ENCODE measurements at places on chromosomes 5 and 9.

GRCh38 chr5:125006011-125006685 lies 259.7 kb upstream of the ZNF608 start:
- DNase-seq: no peak

DNA sequence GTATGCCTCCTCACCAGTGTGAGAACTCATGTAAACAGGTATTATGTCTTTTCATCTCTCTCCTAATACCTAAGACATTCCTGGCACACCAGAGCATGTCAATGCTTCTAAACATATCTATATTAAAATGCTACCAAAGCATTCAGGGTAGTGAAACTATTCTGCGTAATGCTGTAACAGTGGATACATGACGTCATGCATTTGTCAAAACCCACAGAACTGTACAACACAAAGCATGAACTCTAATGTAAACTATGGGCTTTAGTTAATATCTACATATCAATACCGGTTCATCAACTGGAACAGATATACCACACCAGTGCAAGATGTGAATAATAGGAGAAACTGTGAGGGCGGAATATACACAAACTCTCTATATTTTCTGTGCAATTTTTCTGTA lies 72.2 kb upstream of the GABRP start:
- DNase-seq: no peak

- no peak for DNase-seq
Observed at GRCh38 chr5:136622747-136623146, 257.4 kb upstream of the TRPC7 start.

GRCh38 chr5:1508659-1509290 lies 15.0 kb downstream of the LPCAT1 start:
- DNase-seq: no peak

DNA sequence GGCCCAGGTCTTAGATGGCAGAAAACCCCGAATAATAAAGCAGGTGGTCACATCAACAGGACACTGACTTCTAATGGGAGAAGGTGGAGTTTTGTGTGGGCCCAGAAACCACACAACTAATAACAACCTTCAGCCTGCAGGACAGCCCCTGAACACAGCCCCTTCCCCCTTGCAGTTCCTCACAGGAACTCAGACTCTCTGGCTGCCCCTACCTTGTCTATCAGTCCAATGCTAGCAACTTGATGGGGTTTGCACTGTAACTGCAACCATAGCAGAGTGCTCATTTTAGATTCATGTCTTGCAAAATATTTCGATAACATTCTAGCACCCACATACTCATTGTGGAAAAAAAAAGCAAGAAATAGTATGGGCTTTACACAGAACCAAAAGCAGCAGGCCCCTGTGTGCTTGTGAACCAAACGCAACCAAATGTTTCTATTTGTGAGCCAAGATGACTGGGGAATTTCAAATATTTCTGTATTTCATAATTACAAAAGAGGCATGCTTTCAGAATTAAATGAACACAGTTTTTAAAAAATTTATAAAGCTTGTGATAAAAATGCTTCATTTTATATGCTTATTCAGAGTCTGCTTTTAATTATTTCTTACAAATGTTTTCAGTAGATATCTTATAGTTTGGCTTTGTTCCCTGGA lies 62.7 kb upstream of the PDE4D start:
- DNase-seq: no peak

GRCh38 chr5:10602031-10602806 lies 38.3 kb downstream of the ANKRD33B start:
- no peak for DNase-seq

DNA sequence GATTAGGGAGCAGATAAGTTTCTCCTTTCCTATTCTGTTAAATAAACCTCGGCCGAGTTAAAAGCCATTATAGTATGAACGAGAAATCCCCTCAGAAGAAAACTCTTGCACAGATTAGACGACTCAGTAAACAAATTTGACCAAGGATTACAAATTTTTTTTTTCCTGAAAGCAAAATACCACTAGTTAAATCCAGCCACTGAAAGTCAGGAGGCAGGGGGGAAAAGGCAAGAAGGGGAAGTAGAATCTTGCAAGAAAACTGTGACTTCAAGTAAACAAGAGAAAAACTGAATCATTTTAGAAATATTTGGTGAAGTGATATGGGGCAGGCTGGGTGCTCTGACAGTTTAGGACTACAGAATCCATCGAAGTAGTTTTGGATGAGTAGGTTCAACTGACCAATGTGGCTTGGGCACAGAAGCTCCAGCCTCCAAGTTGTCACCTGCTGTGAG lies 251.0 kb downstream of the DENND1A start:
- DNase-seq: no peak

DNA sequence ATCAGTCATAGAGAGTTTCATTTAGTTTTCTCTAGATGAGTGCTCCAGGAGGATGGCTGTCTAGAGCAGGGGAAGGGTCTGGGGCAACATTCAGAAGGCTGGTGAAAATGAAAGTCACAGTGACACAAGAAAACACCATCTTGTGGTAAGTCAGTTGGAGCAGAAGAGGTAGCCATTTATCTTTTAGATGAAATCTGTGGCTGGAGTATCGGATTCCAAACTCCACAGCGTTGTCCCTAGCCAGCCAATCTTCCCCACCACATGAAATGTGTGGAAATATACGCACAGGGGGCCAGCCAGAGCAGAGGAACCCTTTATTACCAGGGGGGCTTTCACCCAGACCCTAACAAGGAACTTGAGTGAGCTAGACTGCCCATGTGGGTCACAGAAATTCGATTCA lies 15.9 kb upstream of the TNFAIP8 start:
- DNase-seq: no peak

DNA sequence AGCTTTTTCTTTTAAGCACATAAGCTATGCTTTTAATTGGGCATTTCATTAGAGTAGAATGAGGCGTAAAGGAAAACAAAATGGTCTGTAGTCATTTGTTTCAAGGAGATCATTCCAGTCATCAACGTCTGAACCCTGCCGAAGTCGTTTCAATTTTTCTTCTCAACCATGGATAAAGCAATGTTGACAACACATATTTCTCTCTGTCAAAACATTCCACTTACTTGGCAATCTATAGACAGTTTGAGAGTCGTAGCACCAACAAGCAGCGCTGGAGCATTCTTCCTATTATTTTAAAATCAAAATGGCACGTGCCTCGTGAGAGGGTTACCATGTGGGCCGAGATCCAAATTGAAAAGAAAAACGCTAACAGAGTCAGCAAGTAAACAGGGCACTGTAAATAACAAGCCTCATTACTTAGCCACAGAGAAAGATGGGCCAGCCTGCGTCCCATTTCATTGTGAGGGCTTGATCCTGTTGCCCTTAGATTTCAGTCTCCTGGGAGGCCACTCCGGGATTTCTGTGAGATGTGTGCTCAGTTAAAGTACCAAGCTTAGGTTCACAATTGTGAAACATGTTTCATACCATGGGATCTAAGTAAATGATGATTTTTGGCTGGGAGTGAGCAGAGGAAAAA lies 422.9 kb downstream of the DTWD2 start:
- DNase-seq: no peak

GRCh38 chr5:78879516-78879915 lies 105.6 kb downstream of the ARSB start:
- DNase-seq: no peak

DNA sequence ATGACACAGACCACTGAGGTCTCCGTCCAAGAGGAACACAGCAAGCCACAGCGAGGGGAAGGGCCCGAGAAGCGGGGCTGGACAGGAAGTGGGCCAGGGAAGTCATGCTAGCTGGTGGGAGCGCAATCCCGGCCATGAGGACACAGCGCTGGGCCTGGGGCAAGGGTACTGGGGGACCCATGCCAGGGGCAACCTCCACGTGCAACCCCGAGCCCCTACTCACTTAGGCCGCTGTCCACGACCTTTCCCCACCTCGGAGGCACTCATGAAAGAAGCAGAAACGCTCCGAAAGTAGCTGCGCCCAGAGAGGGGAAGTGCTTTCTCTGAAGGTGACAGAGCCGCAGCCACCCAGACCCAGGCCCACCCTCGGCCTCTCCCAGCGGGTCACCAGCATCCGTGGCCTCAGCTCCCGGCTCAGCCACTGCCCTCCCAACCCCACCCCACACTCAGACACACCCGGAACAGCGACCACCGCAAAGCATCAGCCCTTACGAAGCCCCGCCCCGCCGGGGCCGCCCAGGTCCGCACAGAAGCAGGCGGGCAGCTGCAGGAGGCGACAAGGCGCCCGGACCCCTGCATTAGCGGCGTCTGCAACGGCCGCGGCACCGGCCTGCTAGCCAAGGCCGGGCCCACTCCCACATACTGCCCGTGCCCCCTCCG lies 782 bp downstream of the BICD2 start:
- DNase-seq: peak; percentile 9
